ENCODE measurements at places on chromosomes 12 and 14.

GRCh38 chr12:132559652-132560363 lies 50.6 kb downstream of the LRCOL1 start:
- DNase-seq: peak; percentile 87

DNA sequence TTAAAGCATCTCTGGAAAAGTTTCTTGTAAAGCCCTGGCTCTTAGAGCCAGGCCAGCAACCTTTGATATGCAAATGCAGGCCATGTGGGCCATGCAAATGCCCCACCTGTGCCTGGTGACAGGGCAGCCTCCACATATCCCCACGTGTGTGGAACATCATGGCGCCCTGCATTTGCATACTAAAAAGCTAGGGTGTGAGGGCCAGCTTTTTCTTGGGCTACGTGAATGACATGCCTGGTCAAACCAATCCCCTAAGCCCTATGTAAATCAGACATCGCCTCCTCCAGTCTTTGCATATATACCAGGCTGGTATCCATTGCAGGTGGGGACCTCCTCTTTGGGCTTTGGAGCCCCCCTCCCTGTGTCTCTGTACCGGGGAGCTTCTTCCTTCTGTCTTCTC lies 6.4 kb downstream of the CSRP2 start:
- no peak for DNase-seq

DNA sequence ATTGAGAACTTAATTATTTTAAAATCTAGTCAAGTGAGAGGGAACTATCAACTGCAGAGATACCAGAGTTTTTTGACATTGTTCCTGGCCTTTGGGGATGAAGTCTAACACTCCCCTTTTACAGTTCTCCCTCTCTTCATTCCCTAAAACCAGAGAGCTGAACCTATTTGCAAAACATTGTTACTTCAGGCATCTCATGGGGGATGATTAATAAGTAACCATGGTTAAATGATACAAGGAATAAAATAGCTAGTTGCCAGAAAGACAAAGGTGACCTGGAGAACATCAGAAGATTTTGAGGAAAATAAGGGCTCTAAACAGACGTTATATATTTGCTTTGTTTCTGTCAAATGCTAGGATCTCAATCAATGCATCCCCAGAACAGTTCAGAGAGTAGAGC lies 42.3 kb downstream of the PDE6H start:
- DNase-seq: no peak

GRCh38 chr14:41403360-41403759 lies 203.3 kb upstream of the LRFN5 start:
- DNase-seq: no peak

DNA sequence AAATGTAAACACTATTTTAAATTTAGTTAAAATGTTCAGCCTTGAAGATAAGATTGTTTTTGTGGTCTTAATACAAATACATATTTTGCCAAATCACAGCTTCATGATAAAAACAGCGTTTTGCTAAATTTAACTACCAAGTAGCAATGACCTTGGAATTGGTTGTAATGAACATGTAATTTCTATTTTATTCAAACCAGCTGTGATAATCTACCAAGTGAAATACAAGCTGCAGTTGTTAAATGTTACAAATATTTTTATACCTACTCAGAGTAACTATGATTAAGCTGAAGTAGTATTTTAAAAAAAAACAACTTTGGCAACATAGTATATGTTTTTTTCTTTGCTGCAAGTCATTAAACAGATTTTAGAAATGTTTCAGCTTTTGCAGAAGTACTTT lies 96.2 kb downstream of the CPSF2 start:
- DNase-seq: peak; percentile 43

- no peak for DNase-seq
Observed at GRCh38 chr12:47819138-47819895, 386 bp downstream of the HDAC7 start.

GRCh38 chr12:12735301-12735700 lies 18.1 kb downstream of the CDKN1B start:
- no peak for DNase-seq

DNA sequence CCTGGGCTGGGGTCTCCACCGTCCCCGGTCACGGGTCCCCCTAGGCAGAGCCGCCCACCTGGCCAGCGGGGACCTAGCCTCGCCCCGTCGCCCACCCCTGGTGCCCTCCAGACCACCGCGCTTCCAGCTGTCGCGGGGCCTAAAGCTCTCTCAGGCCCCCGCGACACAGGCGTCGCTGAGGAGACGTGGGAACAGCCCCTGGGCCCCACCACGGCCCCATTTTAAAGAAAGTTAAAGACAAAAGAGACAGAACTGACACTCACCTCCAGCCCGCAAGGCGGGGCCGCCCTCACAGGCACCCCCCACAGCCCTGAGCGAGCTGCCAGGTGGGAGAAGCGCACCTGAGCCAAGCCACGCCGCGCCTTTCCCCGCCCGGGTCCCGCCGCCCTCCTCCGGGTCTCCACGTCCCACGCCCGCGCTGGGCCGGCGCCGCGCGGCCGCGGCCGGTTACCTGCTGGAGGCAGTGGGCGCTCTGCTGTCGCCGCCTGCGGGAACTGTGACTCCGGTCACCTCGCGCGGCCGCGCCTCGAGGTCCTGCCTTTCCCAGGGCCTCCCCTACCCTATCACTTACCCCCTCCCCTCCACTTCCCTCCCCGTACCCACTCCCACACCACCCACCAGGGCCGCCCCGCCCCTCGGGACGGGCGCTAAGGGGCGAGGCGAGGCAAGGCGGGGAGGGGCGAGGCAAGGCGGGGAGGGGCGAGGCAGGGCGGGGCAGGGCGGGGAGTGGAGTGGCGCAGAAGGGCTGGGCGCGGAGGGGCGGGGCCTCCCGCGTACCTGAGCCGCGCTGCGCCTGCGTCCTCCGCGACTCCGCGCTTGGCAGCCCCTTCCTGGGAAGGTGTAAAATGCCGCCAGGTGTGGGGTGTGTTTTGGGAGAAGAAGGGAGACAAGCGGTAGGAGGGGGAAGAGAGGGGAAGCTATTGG lies 31.2 kb downstream of the TC2N start:
- DNase-seq: no peak

- DNase-seq: no peak
Observed at GRCh38 chr14:52878469-52878868, 72.4 kb downstream of the FERMT2 start.

- no peak for DNase-seq
Observed at GRCh38 chr12:116520225-116520760, 38.9 kb upstream of the MAP1LC3B2 start.

- no peak for DNase-seq
Observed at GRCh38 chr12:66449531-66449930, 147.2 kb downstream of the HELB start.

DNA sequence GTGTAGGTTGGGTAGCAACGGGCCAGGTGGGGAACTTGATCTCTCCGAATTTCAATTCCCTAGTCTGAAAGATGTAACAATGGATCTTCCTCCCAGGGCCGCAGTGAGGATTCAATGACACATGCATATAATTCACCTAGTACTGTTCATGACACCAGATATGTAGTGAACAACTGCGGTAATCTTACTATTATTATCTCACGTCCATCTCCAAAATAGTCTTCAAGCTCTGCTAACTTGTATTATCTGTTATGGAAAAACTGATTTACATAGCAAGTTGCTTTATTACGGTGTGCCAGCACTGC lies 26.4 kb downstream of the MOK start:
- no peak for DNase-seq

DNA sequence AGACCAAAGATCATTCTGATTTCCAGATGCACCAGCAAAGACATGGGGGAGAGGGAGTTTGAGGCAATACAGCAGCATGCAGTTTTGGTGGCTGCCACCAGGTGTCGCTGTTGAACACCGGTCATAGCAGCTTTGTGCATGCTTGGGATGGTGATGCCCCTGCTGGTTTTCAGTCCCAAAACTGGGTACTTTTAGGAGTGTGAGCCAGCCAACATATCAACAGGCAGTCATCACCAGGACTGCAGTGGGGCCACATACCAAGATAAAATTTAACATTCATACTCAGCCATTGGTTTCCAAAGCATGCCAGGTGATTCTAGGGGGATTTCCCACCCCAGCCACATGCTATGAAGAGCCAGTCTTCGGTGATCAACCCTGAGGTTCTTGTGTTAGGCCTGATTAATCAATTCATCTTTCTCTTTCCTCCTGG lies 64.2 kb downstream of the PHETA1 start:
- no peak for DNase-seq

- no peak for DNase-seq
Observed at GRCh38 chr12:97203408-97203807, 259.2 kb upstream of the RMST start.

- peak; percentile 10 for DNase-seq
Observed at GRCh38 chr14:86022031-86022629, 492.2 kb downstream of the FLRT2 start.

DNA sequence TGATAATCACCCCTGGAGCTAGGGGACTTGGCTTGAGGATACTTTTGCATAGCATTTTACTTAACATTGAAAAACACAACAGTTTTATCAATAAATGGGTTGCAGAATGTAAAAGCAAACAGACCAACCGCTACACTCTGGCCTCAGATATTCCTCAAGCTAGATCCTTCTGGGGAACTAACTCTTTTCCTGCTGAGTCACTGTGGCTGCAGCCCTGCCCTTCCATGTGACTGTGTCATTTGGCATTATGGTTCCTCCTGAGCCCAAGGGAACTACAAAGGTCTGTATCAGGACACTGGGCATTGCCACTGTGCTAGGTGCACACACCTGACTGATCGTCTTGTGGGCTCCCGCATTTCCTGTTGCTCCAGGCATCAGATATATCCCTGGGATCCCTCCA lies 56.6 kb downstream of the TTC9 start:
- DNase-seq: peak; percentile 75

GRCh38 chr12:45231515-45232145 lies 15.7 kb downstream of the ANO6 start:
- DNase-seq: peak; percentile 45

DNA sequence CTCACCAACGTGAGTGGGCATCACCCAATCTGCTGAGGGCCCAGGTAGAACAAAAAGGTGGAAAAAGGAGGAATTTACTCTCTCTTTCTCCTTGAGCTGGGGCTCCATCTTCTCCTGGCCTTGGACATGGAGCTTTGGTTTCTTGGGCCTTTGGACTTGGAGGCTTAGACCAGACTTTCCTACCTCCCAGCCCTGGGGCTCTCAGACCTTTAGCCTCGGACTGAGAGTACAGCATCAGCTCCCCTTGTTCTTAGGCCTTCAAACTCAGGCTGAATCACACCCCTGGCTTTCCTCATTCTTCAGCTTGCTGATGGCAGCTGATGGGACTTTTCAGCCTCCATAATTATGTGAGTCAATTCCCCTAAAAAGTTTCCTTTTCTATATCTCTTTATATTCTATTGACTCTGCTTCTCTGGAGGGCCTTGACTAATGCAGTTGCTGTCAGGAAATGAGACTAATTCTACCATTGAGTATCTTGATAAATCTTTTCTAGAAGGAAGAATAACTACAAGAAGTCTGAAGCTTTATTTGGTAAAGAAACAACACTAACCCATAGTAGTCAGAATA lies 15.9 kb upstream of the CLEC4E start:
- DNase-seq: no peak

GRCh38 chr14:32682214-32682613 lies 256.5 kb upstream of the NPAS3 start:
- no peak for DNase-seq

GRCh38 chr12:79183926-79184325 lies 319.4 kb downstream of the SYT1 start:
- DNase-seq: no peak

- no peak for DNase-seq
Observed at GRCh38 chr12:82359115-82359478, 768 bp downstream of the METTL25 start.

GRCh38 chr14:55412676-55413075 lies 1.0 kb upstream of the ATG14 start:
- no peak for DNase-seq

DNA sequence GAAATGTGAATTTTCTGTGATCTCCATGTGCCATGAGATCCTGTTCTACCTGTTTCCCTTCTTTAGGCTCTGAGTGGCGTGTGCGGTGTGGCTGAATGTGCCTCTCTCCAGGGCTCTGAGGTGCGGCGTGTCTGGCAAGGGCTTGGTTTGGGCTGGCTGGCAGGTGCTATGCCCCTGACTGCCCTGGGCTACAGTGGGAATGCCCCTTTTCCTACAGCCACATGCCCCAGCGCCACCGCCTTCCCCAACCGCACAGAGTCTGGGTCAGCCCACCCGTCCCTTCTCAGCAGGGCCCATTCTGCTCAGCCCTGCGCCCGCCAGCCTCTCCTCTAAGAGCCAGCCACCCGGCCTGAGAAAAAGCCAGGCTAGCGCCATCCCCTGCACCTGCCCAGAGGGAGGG lies 24.7 kb downstream of the BTBD6 start:
- no peak for DNase-seq

DNA sequence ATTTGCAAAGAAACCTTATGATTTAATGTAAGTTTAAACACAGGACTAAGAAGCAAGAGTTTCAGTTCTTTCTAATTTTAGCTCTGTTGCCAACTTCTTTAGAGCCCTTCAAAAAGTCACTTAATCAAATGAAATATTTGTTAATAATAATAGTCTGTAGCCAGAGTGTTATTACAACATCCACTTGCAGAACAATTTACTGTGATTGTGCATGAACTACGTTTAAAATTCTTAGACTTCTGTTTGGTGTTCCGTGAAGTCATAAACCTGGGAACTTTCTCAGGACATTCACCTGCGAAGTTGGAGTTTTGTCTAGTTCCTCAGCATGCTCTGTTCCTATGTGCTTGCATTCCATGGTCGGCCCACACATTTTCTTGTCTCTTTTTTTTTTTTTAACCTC lies 244.0 kb upstream of the AVPR1A start:
- no peak for DNase-seq

DNA sequence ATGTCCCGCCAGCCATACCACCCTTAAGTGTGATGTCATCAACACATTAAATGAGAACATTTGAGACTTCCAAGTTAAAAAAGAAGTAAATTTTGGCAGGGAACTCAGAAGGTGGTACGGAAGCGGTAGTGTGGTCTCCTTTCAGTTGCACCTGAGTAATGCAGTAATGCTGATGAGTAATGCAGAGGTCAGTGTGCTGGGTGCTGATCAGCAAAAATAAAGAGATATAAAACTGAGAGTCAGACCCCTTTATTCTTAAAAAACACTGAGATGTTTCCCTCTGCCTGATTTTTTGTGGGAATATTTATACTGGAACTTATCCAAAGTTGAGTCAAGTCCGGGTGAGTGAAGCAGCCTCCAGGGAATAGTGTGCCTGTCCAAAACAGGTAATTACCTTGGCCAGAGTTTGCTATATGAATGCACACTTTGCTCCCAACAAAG lies 370.6 kb upstream of the PRICKLE1 start:
- DNase-seq: no peak

Data from AG08395 (cell line).